Pericardium fibroblast (primary cell): ENCODE measurements at places on chromosomes 5 and 9. TPM values are rescaled to one million over a fixed set of nuclear protein-coding genes. Genes with fewer than 3 reads are reported as not detected.

SLC9A3 gene
- total RNA-seq, result 2.2 and 3.2 TPM in 2 replicates

TMEM232 gene
- 0.94 and 1.1 TPM in 2 replicates for total RNA-seq

NUTM2F gene
- not detected in 2 replicates for total RNA-seq

NRG2 gene
- 0.09 and 0.12 TPM in 2 replicates for total RNA-seq

CYLC2 gene
- total RNA-seq, result not detected in 2 replicates

KIAA0825 gene
- total RNA-seq, result 1.3 and 3.6 TPM in 2 replicates

EPB41L4B gene
- total RNA-seq, result under 0.01 and 0.35 TPM in 2 replicates

TRAF2 gene
- 3.4 and 4.9 TPM in 2 replicates for total RNA-seq

PCSK5 gene
- 5.7 and 8.9 TPM in 2 replicates for total RNA-seq

BTF3 gene
- total RNA-seq, result 490 and 660 TPM in 2 replicates

ECSCR gene
- 1.0 and 1.5 TPM in 2 replicates for total RNA-seq

ISL1 gene
- not detected in 2 replicates for total RNA-seq

ZBTB26 gene
- 2.6 and 2.8 TPM in 2 replicates for total RNA-seq

WNK2 gene
- total RNA-seq, result not detected in 2 replicates

CCL27 gene
- 0.12 TPM in 1 of 2 replicates, not detected in the other for total RNA-seq

SLC26A2 gene
- total RNA-seq, result 9.1 and 9.6 TPM in 2 replicates

PRDM9 gene
- not detected in 2 replicates for total RNA-seq

LIX1 gene
- not detected in 2 replicates for total RNA-seq

PCDHGB5 gene
- total RNA-seq, result 19.2 and 23.3 TPM in 2 replicates

OCLN gene
- 0.12 TPM in 1 of 2 replicates, not detected in the other for total RNA-seq

LHX2 gene
- total RNA-seq, result 0.34 and 0.70 TPM in 2 replicates

MLANA gene
- total RNA-seq, result not detected in 2 replicates

OR1Q1 gene
- not detected in 2 replicates for total RNA-seq

SLC1A3 gene
- total RNA-seq, result 1.5 and 18.7 TPM in 2 replicates

CAAP1 gene
- total RNA-seq, result 6.3 and 13.7 TPM in 2 replicates

SPAAR gene
- total RNA-seq, result 1.3 TPM in 1 of 2 replicates, not detected in the other

C5orf63 gene
- total RNA-seq, result 0.77 and 1.4 TPM in 2 replicates

LVRN gene
- total RNA-seq, result 0.34 TPM in 1 of 2 replicates, not detected in the other

NFIB gene
- 32.9 and 46.8 TPM in 2 replicates for total RNA-seq

ARL10 gene
- 3.0 and 3.2 TPM in 2 replicates for total RNA-seq

FREM1 gene
- total RNA-seq, result 0.17 and 1.8 TPM in 2 replicates

POLE3 gene
- 25.9 and 29.1 TPM in 2 replicates for total RNA-seq

CNTLN gene
- total RNA-seq, result 5.4 and 5.5 TPM in 2 replicates
